ENCODE measurements at places on chromosomes 7 and 10.

DNA sequence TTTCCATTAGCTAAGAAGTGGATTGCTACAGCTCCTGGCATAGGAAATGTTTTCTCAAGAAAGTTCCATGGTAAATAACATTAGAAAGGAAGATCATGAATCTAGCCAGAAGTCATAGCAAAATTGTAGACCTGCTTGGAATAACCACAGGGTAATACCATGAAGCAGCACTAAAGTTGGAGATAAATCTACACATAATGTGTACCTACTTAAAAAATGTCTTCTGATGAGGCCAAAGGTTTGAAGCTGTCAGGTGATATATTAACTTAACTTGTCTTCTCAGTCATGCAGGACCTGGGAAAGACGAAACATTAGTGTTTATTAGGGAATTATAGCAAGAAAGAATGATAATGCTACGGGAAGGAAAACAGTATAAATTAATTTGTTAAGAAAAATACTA lies 6.3 kb downstream of the CISD1 start:
- no peak for DNase-seq

- DNase-seq = no peak
These were observed 159.7 kb downstream of the GNAI1 start for GRCh38 chr7:80294346-80294745.

DNA sequence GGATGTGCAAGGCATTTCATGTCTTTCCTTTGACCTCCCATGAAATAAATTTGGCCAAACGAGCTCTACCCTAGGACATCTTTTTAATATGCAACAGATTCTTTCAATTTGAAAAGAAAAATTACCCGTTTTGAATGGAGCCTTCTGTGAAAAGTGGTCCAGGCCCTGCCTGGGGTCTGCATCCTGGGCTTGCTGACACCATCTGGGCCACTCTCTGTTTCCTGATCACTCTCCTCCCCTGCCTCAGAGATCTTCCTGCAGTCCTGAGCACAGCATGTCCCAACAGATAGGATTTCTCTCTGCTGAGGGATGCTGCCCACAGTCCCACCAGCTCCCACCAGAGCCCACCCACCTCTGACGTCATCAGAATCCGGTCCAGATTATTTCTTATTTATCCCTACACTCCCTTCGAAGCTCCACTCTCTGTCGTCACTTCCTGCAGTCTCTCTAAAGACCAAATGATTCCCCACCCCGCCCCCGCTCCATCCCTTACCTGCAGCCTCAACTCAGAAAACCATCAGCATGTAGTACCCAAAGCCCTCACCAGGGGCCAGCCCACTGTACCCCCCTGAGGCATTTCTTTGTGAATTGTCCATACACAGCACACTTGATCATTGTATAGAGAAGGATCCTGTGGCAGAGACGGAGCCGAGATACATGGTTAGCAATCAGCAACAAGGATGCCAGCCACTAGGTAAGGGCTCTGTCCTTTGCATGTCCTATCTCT lies 192.1 kb upstream of the MGMT start:
- DNase-seq = no peak

DNA sequence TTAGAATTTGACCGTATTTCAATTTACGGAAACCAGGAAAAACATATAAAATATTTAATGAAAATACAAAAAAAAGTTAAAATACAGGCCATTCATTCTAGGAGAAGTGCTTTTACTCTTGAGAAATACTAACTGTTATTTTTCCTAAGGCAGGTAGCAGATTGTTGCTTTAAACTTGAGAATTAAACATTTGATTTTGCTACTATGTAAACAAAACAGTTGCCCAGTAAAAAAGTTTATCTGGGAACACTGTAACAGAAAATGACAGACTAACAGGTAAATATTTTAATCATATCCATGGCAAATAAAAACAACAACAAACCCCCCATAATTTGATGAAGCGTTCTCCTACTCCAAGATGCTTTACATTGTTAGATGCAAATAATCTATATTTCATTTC lies 350.5 kb downstream of the CRPPA start:
- no peak for DNase-seq

GRCh38 chr7:2843191-2843685 lies 870 bp downstream of the GNA12 start:
- DNase-seq = no peak

GRCh38 chr7:81484261-81484660 lies 285.6 kb downstream of the HGF start:
- DNase-seq = no peak

GRCh38 chr10:110013630-110014293 lies 6.0 kb downstream of the ADD3 start:
- no peak for DNase-seq

DNA sequence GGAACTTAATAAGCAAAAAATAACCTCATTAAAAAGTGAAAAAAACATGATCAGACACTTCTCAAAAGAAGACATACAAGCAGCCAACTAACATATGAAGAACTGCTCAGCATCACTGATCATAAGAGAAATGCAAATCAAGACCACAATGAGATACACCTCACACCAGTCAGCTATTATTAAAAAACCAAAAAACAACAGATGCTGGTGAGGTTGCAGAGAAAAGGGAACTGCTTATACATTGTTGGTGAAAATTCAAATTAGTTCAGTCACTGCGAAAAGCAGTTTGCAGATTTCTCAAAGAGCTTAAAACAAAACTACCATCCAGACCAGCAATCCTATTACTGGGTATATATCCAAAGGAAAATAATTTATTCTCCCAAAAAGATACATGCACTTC lies 513.3 kb downstream of the MDFIC start:
- no peak for DNase-seq

GRCh38 chr10:78134773-78135306 lies 101.2 kb downstream of the RPS24 start:
- no peak for DNase-seq

DNA sequence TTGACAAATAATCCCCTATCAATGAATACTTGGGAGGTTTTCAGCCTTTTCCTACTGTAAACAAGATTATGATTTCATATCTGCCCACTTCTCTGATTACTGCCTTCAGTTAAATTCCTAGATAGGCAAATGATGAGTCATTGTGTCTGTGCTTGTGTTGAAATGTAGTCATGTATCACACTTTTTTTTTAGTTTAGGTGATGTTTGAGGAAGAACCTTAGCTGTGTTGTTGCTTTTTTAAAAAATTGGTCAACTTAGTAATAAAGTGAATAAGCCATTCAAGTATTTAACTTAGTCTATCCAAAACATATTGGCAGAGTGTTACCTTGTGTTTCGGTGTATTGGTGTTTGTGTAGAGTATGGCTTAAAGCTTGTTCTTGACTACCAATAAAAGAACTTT lies 60.0 kb downstream of the WAC start:
- no peak for DNase-seq

- no peak for DNase-seq
These were observed 392.7 kb upstream of the NFE2L3 start for GRCh38 chr7:25759286-25759685.

DNA sequence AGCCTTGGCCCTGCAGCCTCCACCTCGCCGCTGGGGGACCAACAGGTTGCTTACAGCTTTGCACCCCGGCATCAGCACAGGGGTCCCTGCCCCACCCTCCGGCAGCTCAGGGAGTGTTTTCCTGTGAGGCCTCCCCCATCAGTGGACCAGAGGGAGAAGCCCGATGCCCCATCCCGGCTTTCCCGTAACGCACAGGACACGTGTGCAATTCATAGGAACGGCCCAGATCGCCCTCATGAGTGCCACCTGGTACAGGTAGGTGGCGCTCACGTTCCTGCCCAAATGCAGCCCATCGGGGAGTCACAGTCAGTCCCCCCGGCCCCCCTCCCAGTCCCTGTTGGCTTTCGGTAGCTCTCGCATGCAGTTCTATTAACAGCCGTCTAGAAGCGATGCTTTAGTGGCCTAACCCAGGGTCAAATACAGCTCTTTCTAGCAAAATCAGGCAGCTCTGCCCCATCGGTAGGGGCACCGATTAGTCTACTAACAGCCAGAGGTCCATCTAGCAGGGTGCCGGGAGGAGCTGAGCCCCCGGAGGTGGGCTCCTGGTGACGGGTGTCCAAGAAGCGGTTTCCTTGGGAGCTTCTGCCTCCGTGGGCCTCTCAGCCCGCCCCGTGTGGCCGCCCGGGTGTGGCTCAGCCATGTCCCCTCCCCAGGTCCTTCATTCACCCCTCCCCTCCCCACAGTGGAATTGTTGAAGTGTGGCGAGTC lies 48.4 kb upstream of the GTF2IRD1 start:
- peak; percentile 79 for DNase-seq

- no peak for DNase-seq
These were observed 10.2 kb downstream of the GPNMB start for GRCh38 chr7:23256731-23257130.

DNA sequence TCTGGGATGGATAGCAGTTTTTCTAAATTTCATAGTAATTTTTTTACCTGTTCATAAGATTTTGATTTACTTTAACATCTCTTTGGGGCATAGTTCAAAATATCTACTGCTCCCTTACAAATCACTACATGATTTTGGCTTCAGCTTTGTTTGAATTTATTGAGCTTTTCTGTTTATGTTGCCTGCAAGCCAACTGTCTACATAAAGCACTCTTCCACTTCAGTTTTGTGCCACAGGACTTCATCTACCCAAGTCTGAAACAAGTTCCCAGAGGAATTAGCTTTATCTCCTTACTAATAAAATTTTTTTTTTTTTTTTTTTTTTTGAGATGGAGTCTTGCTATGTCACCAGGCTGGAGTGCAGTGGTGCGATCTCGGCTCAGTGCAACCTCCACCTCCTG lies 45.4 kb upstream of the KMT2E start:
- DNase-seq = no peak

DNA sequence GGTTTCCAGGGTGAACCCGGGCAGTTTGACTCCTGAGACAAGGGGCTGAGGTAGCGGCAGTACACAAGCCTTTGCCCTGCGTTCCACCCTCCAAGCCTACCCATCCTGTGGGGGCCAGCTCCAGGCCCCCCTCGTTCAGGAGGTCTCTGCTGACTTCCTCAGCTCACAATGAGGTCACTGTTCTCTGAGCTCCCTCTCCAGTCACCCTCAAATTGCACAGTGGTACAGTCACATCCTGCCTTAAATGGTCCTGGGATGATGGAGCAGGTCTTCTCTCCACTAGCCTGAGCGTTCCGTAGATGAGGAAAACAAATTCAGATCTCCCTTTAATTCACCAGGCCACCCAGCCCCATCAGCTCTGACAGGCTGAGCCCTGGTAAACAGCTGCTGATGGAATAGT lies 90.2 kb downstream of the SH3PXD2A start:
- no peak for DNase-seq

- no peak for DNase-seq
These were observed 15.9 kb upstream of the SCRN1 start for GRCh38 chr7:30005464-30005863.

GRCh38 chr10:20207653-20208052 lies 391.4 kb downstream of the PLXDC2 start:
- DNase-seq = no peak

DNA sequence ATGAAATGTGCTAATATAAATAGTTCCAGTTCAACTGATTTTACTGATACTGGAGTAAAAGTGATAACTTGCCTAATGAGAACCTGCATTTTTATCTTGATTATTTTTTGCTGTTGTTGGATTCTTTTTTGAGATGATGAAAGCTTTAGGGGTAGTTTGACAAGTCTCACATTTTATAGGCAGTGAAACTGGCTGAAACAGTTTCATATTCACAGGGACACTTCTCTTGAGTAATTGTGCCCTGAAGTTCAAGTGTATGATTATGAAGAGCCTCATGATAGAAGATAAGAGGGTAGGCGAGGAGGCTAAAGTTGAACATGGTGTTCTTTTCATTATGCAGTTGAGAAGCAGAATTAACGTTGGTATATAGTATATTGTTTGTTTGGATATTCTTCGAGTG lies 5.1 kb downstream of the AUTS2 start:
- DNase-seq = no peak

DNA sequence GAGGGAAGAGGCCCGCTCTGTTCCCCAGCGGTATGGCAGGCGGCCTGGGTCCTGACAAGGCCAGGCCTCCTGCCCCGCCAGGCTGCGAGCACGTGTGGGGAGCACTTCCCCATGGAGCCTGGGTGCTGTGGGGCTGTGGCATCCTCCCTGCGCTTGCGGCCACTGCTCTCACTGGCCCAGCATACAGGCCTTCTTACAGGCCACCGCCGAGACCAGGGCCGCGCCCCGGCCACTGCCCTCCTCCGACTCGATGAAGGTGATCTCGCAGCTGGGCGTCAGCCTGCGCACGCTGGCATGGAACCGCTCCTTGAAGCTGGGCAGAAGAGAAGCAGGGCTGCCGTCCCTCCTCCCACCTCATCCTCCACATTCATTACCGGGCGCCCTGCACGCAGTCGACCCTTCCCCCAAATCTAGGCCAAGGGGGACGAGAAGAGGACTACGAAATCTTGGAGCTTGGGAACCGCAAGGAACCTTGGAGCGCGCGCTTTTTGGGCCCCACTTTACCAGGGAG lies 3.9 kb upstream of the MYL7 start:
- peak; percentile 44 for DNase-seq

- no peak for DNase-seq
These were observed 317.5 kb downstream of the SFMBT2 start for GRCh38 chr10:7093368-7093767.

DNA sequence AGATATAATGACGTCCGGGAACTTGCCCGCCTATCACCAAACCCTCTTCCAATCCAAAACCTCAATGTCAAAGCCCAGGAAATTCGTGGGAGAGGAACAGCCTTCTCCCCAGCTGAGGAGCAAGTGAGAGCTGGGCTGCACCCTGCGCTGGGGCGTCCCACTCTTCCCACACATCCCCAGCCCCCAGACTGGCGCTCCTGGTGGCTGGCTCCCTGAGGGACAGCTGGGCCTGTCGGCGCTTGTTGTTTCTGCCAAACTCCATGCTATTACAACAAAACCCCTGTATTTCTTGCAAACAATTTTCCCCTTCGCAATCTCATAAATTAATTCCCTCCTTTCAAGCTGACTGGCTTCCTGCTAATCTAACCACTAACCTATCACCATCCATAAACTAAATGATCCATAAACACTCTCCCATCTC lies 53.0 kb downstream of the GRID1 start:
- no peak for DNase-seq

DNA sequence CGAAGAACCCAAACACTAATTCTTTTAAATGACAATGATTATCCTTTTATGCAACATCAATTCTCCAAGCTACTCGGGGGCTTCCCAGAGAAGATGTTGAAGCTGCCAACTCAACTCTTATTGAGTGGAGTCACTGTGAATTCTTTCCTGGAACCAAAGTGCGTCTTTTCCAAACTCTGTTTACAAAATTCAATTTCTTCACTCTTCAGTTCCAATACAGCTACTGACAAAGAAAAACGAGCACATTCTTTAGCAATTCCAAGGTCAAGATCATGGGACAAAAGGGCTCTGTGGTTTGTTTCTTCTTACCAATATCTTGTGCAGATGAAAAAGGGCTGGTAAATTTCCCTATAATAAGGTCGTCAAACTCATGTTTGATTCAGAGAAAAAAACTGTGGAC lies 74.2 kb downstream of the FAS start:
- no peak for DNase-seq

DNA sequence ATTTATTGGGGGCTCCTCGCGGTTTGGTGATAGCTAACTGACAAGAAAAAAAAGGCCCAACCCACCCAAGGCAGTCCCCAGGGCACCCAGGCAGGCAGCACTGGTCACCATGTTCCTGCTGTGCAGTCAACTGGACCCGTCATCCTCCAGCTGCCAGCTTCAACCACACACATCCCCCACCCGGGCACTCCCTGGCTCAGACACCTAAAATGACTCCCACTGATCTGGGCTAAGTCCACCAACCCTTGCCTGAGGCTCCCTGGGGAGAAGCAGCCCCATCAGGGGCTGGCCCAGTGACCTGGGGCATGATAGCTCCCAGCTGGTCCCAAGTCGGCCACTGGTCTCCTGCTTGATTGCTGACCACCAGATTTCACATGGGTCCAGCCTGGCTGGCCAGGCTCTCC lies 161.8 kb downstream of the NRF1 start:
- DNase-seq = no peak
